Renal cortical epithelial cell (primary cell): ENCODE measurements at places on chromosomes 6 and 20.

DNA sequence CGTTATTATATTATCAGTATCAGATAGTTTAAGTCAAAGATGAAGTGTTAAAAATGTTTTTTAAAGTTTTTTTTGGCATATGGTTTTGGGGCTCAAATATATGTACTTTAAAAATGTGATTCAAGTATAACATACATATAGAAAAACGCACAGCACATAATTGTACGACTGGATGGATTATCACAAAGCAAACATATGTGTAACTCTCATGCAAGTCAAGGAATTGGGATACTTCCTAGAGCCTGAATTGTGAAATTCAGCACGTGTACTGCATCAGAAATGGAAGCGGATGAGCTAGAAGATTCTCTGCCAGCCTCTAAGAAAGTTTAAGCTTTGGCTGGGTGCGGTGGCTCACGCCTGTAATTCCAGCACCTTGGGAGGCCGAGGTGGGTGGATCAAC, 340.9 kb downstream of the PRL start:
- DNase-seq: no peak

GRCh38 chr6:29980511-29980910, 38.2 kb downstream of the HLA-A start:
- no peak for DNase-seq

DNA sequence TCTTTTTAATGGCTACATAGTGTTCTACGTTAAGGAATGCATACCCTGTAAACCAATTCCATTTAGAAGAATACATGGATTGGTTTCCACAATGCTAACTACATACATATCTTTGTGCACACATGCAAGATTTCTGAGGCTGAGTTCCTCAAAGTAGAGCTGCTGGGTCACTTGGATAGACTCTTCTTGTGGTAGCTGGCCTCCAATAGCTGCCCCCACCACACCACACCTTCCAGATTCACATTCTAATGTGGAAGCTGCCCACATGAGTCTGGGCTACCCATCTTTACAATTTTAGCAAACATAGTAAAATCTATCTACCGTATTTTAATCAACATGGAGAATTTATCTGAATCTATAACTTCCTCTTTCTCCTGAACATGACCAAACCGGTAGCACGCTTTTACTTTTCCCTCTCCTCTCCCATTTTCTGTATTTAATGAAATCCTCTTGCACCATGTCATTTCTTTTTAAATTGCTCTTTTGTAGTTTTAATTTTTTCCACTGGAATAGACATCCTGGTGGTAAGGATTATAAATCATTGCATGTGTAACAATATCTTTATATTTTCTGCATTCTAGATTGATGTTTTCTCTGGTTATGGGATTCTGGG, 74.7 kb upstream of the CITED2 start:
- DNase-seq: no peak

GRCh38 chr6:25192590-25193459, 86.3 kb upstream of the CARMIL1 start:
- DNase-seq: peak; percentile 97

GRCh38 chr6:32692019-32692418, 25.6 kb upstream of the HLA-DQB1 start:
- DNase-seq: peak; percentile 21

DNA sequence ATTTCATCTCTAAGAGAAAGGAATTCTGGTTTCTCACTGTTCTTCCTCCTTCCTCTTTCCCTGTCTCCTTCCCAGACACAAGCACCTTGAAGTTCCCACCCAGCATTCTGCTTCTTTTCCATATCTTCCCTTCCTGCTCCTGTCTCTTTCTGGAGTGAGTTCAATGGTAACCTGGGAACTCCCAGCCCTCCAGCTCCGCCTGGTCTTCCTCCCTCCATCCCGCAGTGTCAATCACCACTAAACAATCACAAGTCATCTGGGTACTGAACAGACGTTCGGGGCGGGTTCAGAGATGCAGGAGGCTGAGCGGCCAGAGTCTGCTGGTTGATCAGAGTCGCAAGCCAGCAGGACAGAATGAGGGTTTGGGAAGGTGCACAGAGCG, 7.7 kb downstream of the TTBK1 start:
- no peak for DNase-seq

DNA sequence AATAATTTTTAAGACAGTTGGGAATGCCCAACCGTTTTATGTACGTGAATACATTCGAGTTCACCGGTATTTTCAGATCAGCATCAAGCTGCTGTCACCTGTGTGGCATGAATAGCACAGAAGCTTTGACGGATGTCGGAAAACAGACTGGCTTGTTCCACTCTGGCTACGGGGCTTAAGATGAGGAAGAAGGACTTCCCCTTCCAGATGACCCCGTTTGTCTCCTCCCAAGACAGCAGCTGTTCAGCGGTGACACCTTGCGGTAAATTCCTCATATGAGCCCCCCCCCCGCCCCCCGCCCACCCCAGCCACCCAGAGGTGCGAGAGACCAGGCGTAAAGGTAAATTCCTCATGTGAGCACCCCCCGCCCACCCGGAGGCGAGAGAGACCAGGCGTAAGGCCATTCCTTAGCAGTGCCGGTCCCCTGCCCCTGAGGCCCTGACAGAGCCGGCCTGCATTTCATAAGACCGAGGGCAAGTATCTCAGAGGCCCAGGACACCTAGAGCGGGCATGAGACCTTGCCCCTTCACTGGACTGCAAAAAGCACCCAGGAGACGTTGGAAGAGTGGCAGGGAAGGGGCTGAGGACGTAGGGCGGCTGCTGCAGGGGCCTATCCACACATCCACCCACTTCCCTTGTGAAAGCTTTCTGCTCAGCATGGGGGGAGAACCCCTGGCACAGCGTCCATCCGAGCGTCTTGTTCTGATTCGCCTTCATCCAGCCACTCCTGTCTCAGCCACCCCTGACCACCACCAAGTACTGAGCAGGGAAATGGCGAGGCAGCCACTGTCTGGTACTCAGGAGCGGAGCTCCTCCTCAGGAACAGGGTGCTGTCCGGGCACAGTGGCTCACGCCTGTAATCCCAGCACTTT, 7.3 kb upstream of the PCMTD2 start:
- no peak for DNase-seq

- DNase-seq: no peak
Measured at GRCh38 chr20:47509685-47510084, 8.0 kb downstream of the NCOA3 start.

GRCh38 chr6:45169815-45170214, 158.3 kb upstream of the RUNX2 start:
- peak; percentile 26 for DNase-seq

DNA sequence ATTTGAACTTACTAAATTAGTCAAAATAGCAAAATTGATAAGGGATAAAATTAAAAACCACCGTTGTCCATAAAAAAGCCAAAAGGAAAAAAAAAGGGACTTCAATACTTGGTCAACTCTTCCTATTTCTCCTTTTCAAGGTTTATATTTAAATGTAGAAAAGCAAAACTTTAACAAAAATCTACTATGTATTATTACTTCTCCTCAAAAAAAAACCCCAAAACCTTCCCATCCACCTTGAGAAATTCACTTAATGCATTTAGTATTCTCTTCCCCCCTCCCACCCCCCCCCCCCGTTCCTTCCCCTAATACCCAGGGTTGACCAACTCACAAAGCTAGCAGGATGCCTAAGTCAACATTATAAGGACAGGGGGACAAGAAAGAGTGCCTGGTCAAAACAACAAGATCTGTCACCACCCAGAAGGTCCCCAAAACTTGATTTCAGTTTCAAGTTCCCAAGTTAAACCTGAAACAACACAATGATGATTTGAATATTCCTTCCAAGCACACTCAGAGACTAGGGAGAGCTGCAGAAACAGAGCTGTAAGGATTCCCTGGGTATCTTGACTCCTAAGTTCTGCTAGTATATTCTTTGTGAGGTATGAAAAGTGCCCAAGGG, 14.6 kb downstream of the GMDS start:
- no peak for DNase-seq

DNA sequence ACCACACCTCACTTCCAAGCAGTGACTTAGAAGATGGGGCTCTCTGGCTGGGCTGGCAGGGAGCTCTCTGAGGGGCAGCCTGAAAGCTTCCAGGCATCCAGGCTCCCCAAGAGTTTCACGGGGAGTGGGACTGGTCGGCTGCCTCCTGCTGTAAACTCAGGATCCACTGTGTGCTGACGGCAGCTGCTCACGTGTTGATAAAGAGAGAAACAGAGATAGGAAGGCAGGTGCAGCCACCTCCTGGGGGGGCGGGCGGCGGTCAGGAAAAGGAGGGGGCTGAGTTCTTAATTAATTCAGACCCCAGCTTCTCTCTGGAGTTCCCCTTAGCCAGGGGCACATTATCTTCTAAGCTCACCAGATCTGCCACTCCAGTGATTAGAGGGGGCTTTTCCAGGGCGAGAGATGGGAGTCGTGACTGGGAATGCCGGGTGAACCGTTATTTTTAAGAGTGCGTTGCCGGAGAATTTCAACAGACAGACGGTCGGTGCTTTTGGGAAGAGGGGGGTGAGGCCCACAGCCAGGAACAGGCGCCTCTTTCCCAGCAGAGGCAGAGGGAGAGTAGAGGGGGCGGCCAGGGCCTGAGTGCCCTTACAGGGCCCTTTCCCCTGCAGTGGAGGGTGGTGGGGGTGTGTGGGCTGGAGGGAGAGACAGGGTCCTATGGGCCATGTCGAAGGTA, 70.9 kb downstream of the CD40 start:
- no peak for DNase-seq

GRCh38 chr6:151663559-151663958, 143.9 kb upstream of the ESR1 start:
- no peak for DNase-seq

- no peak for DNase-seq
Measured at GRCh38 chr6:26064619-26065257, 22.5 kb upstream of the HFE start.

- DNase-seq: no peak
Measured at GRCh38 chr20:52612046-52612632, 360.0 kb upstream of the TSHZ2 start.

GRCh38 chr20:18999086-18999485, 185.5 kb downstream of the SCP2D1 start:
- DNase-seq: peak; percentile 2

GRCh38 chr6:79617518-79617941, 13.6 kb upstream of the SH3BGRL2 start:
- no peak for DNase-seq

GRCh38 chr6:143195349-143195845, 134.7 kb downstream of the AIG1 start:
- DNase-seq: no peak

DNA sequence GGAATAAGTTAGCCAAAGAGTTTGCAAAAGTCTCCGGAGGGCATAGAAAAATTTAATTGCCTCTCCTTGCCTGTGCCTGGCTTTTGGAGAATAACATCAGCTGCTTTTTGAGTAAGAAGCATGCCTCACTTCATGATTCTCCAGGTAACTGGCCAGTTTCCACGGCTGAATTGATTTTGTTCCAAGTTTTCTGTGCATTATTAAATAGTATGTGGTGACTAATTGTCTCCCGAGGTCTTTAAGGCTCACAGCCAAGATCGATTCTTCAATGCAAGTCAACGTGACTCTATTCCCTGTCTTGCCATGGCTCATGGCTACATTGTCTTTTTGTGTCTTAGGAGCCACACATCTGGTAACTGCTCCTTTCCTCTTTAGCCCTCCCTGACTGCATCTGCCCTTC, 54.2 kb downstream of the CNR1 start:
- peak; percentile 26 for DNase-seq
